D341Med (cell line): ENCODE measurements at places on chromosomes 3 and 15.

DNA sequence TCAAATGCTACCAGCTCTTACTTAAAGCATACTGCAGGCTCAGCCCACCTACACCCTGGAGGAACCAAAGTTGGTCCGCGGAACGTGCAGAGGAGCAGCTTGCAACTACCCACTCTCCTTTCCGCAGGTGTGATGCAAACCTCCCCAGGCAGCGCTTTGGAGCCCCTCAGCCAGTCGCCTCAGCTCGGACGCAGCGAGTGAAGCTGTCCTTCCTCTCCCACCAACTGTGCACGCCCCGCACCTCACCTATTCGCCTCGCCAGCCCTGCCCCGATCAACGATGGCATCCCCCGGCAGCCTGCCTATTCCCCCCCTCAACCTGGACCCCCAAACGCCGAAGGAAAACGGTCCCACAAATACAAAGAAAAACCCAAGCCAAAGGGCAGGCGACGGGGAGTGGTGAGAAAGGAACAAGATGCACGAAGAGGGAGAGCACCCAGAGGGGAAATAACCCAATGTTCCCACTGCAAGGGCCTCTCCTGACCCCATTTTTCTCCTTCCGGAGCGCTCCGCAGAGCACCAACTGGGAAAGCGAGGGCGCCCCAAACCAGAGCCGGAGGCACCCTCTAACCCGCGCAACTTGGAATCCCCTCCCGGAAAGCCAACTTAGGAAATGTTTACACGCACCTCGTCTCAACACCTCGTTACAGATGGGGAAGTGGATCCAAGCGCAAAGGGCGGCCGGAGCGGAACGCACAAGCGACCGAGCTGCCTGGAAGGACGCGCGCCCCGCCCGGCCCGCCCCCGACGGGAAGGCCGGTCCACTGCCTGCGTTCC is 665 bp downstream of the GLB1 start:
- peak; percentile 69 for DNase-seq

- no peak for DNase-seq
Measured at GRCh38 chr3:34294240-34294639, 495.8 kb downstream of the PDCD6IP start.

- no peak for DNase-seq
Measured at GRCh38 chr3:14634763-14635400, 16.7 kb upstream of the CCDC174 start.

- no peak for DNase-seq
Measured at GRCh38 chr3:188283347-188283746, 129.4 kb downstream of the LPP start.

- DNase-seq = no peak
Measured at GRCh38 chr15:57327985-57328471, 48.3 kb upstream of the CGNL1 start.

DNA sequence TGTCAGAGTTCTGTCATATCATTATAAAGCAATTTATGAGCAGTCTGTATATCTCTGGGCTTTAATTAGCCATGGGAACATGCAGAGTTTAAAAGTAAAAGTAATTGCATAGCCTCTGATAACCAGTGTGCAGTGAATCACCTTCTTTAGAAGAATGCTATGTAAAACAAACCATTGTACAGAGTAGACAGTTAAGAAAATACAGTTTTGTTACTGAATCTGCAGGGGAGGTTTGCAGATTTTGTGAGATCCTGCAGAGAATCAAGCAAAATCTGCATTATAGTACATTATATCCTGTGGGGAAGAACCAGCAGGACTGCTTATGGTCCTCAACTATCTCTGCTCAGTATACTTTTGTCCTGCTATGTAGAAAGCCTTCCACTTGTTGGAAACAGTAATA is 396.2 kb upstream of the NAALADL2 start:
- DNase-seq = no peak

DNA sequence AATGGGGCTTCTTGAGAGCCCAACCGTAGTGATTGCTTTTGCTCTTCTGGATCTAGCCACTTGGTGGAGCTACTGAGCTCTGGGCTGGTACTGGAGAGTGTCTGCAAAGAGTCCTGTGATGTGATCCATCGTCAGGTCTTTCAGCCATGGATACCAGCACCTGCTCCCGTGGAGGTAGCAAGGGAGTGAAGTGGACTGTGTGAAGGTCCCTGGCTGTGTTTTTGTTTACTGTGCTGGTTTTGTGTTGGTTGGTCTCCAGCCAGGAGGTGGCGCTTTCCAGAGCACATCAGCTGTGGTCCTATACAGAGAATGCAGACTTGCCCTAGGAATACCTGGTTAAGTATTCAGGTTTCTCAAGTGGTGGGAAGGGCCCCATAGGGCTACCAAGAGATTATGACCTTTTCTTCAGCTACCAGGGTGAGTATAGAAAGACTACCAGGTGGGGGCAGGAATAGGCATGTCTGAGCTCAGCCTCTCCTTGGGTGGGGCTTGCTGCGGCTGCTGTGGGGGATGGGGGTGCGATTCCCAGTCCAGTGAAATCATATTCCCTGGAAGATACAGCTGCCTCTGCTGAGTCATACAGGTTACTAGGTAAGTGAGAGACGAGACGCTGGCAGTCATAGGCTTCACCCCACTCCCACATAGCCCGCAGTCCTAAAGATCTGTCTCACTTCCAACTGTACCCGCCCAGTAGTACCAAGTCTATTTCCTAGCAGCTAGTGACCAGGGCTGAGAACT is 733.7 kb downstream of the ZNF385D start:
- no peak for DNase-seq

- DNase-seq = no peak
Measured at GRCh38 chr15:89732451-89733172, 18.4 kb downstream of the MESP1 start.

DNA sequence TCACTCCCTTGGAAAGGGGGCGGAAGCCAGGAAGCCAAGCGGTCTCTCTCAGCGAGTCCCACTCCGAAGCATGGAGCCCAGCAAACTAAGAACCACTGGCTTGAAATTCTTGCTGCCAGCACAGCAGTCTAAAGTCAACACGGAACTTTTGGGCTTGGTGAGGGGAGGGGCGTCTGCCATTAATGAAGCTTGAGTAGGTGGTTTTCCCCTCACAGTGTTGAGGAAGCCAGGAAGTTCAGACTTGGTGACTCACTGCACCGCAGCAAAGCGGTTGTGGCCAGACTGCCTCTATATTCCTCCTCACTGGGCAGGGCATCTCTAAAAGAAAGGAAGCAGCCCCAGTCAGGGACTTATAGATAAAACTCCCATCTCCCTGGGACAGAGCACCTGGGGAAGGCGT is 665.4 kb upstream of the CBLB start:
- DNase-seq = no peak

DNA sequence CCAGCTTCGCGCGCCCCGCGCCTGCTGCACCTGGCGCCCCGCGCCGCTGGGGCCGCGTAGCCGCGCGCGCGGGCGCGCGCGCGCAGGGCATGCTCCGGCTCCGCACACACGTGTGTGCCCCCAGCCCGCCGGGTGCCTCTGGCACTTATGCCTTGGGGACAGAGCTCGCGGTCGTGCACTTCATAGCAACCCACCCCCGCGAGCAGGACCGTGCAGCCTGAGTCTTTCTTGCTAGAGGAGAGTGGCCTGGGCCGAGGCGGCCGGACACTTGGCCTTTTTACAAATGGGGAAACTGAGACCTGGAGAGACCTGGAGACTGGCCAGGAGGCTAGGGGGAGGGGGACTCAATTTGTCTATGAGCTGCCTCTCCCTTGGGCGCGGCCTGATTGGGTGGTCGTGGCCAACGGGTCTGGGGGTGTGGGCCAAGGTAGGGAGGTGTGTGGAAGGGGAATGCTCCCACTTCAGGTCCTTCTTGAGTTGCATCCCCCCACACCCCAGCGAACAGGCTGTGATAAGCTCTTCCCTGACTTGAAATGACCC is 562 bp downstream of the NBEAL2 start:
- peak; percentile 80 for DNase-seq

DNA sequence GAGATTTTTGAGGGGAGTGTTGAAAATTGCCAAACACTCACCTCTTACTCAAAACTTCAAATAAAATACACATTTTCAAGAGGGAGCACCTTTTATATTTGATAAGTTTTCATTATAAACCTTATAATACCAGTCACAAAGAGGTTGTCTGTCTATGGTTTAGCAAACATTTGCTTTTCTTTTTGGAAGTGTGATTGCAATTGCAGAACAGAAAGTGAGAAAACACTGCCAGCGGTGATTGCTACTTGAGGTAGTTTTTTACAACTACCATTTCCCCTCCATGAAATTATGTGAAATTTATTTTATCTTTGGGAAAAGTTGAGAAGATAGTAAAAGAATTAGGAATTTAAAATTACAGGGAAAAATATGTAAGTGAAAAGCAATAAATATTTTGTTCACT is 20.1 kb downstream of the DIPK2A start:
- DNase-seq = no peak

DNA sequence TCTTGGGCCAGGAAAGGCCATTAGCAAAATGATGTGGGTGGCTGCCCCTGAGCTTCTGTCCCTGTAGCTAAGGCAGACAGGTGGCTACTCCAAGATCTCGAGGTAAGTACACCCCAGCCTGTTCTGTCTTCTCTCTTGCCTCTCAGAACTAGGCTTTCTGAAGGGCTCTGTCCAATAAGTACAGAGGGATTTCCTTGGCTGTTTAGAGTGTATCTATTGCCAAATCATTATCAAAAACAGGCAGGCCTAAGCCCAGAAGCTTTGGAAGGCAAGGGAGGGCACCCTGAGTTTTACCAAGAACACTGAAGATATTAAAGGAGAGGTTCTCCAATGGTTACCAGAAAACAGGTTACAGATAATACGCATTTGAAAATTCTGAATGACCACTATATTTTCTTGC is 156.6 kb downstream of the MYRIP start:
- no peak for DNase-seq

DNA sequence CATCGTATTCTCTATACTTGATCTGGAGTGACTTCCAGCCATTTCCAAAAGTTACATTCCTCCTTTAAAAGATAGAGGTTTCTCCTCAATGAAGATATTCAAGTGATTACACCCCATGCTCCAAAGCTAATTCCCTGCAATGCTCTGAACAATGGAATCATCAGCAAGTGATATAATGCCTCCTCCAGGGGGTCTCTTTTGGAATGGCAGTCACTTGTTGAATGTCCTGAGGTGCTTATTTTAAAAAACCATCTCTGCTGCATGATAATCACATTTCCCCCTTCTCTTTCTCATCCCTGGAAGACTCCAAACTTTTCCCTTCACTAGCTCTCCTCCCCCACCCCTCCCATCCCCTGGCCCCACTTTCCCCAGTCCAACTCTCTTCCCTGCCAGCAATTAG is 2.6 kb downstream of the LHFPL4 start:
- no peak for DNase-seq

DNA sequence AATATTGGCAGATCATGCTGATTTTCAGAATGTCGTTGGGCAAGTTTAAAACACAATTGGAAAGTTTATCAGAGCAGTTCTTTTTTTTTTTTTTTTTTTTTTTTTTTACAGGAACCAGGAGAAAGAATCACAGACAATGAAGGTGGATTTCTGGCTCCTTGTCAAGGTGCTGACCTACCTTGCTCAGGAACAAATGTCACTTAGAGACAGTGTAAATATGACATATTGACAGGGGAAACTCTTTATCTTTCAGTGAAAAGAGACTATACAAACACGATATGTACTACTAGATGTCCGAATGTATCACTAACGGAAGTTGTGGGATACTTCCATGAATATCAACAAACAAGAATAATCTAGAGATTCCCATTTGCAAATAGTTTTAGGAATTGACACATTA is 237.3 kb downstream of the FMN1 start:
- no peak for DNase-seq

DNA sequence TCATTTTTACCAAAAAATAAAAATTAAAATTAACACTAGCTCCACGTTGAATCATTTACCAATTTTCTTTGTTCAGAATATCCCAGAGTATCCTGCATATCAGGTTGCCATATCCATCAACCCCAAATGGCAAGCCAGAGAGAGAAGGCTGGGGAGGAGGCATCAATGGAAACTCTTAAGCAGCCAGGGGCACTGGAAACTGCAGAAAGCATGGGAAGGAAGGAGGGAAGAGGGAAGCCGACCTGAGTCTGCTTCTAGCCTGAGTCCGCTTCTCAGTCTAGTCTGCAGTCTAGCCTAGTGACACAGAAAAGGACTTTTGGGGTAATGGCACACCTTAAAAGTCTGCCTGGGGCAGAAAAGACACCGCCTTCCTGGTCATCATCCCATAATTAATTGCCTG is 1.6 kb upstream of the MTHFS start:
- DNase-seq = no peak

GRCh38 chr3:25861566-25861965 is 71.7 kb downstream of the OXSM start:
- DNase-seq = no peak
